ENCODE measurements at places on chromosomes 7 and 10.

DNA sequence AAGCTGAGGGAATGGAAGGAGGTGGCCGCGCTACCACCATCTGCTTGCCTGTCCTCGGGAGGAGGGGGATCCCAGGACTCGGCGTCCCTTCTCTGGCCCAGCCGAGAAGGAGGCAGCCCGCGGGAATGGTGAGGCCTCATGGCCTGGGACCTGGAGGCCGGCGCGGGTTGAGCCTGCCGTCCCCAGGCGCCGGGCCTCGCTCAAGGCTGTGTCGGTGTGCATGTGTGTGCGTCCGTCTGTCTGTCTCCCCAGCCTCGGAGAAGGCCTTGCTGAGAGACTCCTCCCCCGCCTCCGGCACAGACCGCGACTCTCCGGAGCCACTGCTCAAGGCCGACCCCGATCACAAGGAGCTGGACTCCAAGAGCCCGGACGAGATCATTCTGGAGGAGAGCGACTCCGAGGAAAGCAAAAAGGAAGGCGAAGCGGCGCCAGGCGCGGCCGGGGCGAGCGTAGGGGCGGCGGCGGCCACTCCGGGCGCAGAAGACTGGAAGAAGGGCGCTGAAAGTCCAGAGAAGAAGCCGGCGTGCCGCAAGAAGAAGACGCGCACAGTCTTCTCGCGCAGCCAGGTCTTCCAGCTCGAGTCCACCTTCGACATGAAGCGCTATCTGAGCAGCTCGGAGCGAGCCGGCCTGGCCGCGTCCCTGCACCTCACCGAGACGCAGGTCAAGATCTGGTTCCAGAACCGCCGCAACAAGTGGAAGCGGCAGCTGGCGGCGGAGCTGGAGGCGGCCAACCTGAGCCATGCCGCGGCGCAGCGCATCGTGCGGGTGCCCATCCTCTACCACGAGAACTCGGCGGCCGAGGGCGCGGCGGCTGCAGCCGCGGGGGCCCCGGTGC is 1.3 kb downstream of the HMX3 start:
- DNase-seq, result no peak

- peak; percentile 9 for DNase-seq
These were observed at the start of gene PDLIM1 for GRCh38 chr10:95290461-95291364. TSS of gene PDLIM1 (minus strand) at chr10:95291003. CDS start at chr10:95290915, 88 bp downstream.

- DNase-seq, result no peak
These were observed 428.4 kb downstream of the ARL4A start for GRCh38 chr7:13115855-13116254.

DNA sequence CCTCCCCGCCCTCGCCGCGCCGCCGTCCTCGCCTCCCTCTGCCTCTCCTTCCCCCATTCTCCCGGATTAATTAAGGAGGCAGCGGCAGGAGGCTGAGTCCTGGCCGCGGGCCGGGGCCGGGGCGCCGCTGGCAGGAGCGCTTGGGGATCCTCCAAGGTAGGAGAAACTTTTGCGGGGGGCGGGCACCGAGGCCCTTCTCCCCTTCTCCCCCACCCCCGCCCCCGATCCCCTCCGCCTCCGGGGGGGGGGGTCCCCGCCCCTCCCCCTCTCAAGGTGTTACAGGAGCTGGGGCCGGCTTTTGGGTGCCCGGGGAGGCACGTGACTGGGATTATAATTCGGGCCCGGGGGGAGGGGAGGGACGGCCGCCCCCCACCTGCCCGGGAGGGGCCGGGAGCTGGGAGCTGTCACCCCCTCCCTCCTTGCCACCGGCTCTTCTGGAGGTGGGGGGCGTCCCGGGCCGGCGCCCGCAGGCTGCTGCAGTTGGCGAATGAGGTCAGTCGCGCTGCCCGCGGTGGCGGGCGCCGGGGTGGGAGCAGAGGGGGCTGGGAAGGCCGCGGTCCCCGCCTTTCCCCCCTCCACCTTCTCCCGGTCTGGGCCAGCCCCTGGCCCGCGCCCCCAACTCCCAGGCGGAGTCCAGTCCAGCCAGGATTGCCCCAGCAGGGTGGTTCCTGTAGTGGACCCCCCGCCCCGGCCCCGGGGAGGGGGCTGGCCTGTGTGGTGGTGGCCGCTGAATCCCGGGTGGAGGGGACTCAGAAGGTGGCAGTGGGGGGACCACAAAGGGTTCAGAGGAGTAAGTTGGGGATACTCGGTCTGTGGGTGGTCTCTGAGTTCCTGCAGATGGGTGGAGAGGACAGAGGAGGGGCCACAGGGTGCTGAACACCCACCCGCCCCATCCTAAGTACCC is 567 bp downstream of the GTF2IRD1 start:
- DNase-seq, result no peak

GRCh38 chr10:71836596-71836974 is 14.5 kb downstream of the PSAP start:
- DNase-seq, result no peak

DNA sequence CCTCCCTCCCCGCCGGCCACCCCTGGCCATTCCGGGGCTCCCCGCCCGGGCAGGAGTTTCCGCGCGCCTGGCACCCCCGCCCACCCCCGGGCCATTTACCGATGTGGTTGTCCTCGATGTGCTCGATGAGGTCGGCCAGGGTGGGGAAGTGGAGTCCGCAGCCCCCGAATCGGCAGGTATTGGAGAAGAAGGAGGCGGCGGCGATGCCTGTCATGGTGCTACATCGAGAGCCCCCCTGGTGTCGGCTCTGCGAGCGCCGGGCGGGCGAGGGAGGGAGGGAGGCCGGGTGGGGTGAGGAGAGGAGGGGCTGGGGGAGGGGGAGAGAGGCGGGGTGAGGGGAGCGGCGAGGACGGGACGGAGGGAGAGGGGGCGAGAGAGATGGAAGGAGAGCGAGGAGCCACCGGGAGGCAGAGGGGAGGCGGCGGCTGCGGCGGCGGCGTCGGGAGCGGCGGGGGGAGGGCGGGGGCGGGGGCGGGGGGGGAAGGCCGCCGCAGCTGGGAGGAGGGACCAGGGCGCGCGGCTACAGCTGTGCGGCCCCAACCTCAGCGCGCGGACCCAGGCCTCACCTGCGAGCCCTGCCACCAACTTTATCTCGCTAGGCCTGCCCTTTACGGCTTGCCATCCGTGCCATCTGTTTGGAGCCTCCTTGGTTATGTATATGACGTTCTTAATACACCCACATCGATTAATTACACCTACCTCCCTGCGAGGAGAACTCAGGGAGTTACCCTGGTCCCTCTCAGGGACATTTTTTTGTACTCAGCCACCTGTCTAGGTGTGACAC is at the start of gene JAZF1:
Gene JAZF1, minus strand, starts transcription at position 432 of the 784 bp plus-strand sequence.
- DNase-seq, result no peak

DNA sequence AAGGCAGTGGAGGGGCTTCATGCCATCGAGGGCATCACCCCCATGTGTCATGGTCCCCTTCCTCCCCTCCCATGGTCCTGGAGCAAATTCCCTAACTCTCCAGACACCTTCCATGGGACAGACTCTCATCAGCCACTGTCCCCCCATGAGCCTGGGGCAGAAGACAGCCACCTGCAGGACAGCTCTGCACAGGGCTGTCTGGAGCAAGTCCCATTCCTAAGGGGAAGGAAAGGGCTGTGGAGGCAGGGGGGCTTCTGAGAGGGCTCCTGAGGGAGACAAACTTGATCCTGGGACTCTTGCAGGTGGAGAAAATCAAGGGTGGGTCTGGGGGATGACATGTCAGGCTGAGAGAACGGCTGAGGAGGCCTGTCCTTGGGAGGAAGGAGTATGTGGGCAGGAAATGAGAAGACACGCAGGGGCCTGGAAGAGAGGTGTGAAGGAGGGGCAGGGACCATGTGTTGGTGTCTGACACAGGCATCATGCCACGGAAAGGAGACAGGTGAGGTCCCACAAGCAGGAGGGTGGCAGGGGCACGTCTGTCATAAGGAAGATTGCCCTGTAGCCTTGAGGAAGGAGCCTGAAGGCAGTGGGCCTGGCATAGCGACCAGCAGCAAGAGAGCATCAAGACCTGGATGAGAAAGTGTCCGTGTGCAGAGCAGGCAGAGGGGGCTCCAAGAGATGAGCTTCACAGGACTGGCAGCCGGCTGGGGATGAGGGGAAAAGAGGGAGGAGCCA is 14.4 kb upstream of the GDF10 start:
- no peak for DNase-seq

GRCh38 chr7:110347081-110347480 is 743.8 kb upstream of the LRRN3 start:
- peak; percentile 26 for DNase-seq

DNA sequence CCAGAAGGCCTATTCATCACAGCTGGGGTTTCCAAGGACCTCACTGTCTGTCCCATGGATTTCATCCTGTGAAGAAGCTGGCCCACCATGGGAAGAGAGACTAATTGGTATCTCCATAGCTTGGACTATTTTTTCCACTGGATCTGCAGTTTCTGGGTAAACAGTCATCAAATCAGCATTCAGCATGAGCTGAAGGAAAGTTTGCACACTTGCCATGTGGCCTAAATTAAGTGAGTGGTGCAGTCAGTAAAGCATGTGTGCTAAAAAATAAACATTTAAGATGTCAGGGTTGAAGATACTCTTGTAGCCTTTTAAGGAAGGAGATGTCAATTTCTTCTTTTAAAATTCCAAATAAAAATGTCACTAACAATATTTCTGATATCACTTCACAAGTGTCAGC is 381.1 kb upstream of the ZMIZ1 start:
- DNase-seq, result no peak

GRCh38 chr10:341081-341740 is 206.0 kb downstream of the ZMYND11 start:
- DNase-seq, result no peak

- DNase-seq, result no peak
These were observed 3.4 kb downstream of the PDGFA start for GRCh38 chr7:516216-516605.

GRCh38 chr10:69619626-69620025 is 10.4 kb upstream of the FAM241B start:
- DNase-seq, result no peak

GRCh38 chr7:151754142-151754590 is 122.7 kb downstream of the PRKAG2 start:
- DNase-seq, result peak; percentile 47

DNA sequence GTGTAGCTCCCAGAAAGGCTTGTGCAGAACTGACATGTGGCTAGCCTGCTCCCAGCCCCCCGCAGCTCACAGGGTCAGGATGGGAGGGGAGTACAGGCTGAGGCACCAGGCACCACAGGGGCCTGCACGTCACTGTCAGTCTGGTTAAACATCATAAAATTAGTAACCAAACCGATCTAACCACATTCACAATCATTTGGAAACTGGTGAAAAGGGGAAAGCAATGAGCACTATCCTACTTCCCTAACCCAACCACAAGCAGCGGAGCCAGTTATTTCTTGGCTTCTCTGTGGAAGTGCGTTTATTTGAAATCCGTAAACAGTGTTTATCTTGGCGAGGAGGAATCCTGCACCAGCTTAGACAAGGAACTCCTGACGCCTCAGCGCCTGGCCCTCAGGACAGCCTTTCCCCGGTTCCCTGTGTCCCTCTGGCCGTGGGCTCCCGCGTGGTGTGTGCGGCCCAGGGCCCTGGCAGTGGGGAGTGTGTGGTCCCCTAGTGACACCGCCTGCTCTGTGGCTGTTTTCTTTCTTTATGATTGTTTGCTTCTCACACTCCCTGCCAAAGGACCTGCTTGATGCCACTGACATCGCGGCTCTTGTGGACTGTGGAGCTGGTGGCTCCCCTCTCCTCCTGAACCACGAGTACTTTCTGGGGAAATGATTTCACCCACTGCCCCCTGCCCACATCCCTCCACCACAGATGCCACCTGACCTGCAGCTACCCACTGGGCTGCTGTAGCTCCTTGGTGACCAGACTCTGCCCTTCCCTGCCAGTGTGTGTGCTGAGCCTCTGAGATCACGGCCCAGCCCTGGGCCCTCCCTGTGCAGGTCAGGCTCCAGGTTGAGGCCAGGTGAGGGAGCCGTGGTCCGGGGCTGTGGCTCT is 38.0 kb downstream of the INPP5A start:
- no peak for DNase-seq

- DNase-seq, result no peak
These were observed 67.8 kb downstream of the TAF3 start for GRCh38 chr10:7886056-7886455.

DNA sequence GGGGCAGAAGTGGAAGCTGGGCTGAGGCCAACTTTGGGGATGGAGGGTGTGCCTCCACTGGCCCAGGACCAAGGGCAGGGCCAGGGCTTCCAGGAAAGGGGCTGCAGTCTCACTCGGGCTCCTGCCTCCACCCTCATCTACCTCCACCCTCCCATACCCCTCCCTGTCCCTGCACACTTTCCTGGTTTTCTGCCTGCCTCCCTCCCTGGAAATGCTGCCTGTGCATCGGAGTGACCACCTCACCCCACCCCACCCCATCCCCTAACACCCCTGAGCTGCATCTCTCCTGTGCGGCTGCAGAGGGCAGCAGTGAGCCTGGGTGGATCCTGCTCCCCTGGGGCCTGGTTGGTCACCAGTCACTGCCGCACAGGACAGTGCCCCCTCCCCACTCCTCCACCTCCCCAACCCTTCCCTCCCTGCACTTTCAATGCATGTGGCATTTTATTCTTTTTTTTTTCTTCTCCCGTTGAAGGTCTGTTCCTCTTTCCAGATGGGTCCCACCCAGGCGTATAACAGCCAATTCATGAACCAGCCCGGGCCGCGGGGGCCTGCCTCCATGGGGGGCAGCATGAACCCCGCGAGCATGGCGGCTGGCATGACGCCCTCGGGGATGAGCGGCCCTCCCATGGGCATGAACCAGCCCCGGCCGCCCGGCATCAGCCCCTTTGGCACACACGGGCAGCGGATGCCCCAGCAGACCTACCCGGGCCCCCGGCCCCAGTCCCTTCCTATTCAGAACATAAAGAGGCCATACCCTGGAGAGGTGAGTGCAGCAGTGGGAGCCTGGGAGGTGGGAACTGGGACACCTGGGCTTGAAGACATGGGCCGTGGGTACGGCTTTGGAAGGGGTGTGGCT is 54.1 kb upstream of the PPIF start:
- DNase-seq, result no peak

GRCh38 chr7:16579216-16579615 is 52.6 kb downstream of the LRRC72 start:
- DNase-seq, result no peak

- no peak for DNase-seq
These were observed 28.5 kb downstream of the CHCHD3 start for GRCh38 chr7:133053321-133053891.

GRCh38 chr7:584122-584465 is 64.4 kb upstream of the PDGFA start:
- DNase-seq, result no peak

DNA sequence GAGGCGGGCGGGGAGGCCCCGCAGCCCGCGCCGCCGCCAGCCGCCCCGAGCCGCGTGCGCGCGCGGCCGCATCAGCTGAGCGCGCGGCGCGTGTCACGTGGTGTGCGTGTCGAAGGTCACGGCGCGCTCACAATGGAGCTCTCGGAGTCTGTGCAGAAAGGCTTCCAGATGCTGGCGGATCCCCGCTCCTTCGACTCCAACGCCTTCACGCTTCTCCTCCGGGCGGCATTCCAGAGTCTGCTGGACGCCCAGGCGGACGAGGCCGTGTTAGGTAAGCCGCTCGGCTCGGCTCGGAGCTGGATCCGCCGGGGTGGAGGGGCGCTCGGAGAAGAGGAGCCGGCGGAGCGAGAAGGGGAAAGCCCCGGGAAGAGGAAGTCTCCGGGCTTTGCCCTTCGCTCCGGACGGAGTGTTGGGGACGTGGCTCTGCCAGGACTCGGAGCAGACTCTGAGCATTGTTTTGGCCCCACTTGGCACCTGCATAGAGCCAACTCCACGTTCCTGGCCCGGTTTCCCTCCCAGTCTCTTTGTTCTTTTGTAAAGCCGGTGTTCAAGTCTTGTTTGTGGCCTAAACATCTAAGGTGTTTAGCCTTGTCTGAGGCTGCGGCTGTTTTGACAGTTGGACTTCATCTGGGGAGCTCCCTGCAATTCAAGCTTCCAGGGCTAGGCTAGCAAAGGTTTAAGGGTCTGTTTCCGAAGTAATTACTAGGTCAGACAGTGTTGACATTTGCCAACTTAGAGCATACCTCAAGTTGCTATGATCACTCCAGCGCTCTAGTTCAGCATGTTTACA is at the start of gene COMMD3:
Gene COMMD3, plus strand, starts transcription at position 103 of the 790 bp plus-strand sequence. Its CDS starts 30 bp downstream, at position 133.
- DNase-seq, result peak; percentile 42

GRCh38 chr10:45544191-45544590 is 128.4 kb downstream of the ZFAND4 start:
- no peak for DNase-seq

Measured in DMS 273 treated with DMSO at 0.1 percent for 48 hours (cell line).